ENCODE measurements at places on chromosomes 1 and 21. TPM values are rescaled to one million over a fixed set of nuclear protein-coding genes. Genes with fewer than 3 reads are reported as not detected.

The NASP gene
- total RNA-seq = 157 TPM

GRCh38 chr1:9289711-9290485 is 2.8 kb upstream of the SPSB1 start:
- no peak for DNase-seq

DNA sequence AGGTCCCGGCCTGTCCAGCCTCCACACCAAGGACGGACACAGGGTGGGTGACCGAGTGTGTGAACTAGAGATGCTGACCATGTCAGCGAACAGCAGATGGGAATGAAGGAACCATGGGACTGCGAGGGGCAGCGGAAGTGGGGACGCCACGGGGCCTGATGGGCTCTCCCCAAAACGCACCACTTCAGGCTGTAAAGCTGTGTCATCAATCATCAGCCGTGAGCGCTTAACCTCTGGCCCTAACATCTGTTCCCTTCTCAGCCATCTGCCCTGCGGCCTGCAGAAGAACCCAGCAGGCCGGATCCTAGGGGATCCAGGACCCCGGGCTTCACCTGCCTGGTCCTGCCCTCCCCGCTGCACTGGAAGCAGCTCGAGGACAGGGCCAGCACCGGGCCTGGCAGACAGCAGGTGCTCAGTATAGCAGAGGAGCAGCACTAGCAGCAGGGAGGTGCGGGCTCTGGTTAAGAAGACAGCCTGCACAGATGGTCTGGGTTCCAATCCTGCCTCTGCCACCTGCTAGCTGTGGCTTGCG is 58.7 kb downstream of the DMRTB1 start:
- no peak for DNase-seq

DNA sequence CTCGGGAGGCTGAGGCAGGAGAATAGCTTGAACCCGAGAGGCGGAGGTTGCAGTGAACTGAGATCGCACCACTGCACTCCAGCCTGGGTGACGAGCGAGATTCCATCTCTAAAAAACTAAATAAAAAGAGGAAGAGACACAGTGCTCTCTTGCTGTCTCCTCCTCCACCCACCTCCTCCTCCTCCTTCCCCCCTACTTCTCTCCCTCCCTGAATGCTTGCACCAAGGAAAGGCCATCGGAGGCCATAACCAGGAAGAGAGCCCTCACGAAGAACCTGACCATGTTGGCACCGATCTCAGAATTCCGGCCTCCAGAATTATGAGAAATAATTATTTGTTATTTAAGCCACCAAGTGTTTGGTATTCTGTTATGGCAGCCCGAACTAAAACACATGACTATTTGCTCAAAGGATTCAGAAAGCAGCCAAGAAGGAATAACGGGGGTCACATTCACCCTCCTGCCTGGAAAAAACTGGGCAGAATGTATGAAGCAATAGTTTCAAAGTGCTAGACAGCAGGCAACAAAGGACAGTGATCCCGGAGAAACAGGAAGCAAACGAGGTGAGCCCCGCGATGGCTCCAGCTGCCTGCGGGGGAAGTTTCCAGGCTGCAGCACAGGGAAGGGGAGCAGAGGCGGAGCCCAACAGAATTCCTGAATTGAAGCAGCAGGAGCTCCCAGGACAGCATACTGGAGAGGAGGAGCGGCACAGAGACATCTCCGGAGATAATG is 35.8 kb downstream of the LDLRAD1 start:
- DNase-seq = peak; percentile 32

DNA sequence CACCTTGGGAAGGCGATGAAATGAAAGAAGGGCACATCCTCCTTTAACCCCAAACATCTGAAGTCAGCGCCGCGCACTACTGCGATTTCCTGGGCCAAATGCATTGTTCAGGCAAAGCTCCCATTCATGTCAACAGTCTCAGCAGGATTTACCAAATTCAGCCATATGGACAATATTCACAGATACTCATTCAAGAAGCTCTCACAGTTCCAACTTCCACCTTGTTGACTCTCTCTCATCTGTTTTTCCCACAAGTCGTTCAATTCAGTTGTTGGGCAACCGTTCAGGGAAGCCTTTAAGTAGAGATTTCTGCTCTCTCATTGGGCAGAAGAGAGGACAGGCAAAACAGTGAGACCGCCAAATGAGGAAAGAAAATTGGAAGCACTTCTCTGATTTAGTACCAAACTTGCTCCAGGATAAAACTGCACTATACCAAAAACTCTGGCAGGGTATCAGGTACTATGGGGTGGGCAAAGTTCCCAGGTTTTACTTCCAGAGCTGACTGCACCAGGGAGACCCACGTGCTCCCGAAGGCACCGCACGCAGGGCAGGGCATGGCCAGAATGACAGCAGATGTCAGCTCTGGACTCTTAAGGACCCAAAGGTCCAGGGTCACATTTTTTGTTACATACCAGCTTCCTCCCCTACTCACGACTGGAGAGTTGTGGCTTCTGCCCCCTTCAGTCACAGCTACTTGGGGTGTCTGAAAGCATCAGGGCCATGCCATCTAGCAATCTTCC is 668.8 kb downstream of the KIF26B start:
- DNase-seq = no peak

- no peak for DNase-seq
These were observed 262.9 kb downstream of the RHOU start for GRCh38 chr1:228998179-228998578.

Measured in endothelial cell of umbilical vein (primary cell).